Fibroblast of pulmonary artery (primary cell): ENCODE measurements at places on chromosomes 16 and 17.

DNA sequence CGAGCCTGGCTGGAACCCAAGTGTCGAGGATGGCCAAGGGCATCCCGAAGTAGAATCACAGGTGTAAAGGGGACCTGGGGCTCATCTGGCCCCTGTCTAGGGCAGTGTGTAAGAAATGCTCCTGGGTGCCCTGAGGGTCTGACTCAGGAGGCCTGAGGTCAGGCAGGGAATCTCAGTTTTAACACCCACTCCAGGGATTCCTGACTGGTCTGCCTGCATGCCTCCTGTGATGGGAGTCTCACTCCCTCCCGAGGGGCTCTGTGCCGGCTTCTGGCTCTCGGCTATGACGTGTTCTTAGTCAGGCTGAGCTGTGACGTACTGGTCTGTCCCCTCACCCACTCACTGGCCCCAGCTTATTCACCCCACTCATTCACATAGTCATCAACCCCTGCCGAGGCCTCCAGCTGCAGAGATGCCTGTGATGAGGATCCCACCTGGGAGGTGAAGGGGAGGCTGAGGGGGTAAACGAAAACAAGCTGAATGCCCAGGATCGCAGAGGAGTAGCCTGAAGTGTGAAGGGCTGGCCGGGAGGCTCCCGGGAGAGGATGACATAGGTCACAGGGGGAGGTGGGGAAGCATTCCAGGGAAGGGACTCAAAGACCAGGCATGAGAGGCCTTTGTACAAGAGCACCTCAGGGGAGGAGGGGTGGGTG, 23.8 kb downstream of the FAM83G start:
- DNase-seq: peak; percentile 14

DNA sequence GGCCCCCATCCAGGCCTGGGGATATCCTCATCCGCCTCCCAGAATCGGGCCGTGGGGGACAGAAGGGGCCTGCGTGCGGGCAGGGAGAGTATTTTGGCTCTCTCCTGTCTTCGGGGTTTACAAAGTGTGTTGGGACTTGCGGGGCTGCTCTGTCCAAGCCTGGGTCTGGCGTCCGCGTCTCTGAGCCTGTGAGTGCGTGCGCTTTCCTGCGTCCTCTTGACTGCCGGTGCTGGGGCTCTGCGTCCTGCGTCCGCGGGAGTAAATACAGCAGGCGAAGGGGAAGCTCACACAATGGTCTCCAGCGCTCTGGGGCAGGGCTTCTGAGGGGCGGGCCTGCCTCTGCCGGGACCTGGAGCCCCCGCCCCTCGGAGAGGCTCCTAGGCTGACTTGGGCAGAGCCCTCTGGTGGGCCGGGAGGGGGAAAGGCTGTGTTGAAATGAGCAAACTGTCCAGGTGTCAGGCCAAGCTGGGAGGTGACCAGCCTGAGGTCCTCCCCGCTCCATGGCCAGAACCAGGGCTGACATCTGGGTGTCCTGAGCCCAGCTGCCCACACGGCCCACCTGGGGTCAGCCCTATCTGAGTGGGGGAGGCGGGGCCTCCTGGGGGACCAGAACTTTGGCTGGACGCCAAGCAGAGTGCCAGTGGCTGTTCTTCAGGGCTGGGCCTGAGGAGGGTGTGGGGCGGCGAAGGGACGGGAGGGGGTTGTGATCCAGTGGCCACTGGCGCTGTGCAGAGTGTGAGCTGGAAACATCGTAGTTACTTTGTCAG, 233.6 kb downstream of the SEC14L1 start:
- peak; percentile 92 for DNase-seq

DNA sequence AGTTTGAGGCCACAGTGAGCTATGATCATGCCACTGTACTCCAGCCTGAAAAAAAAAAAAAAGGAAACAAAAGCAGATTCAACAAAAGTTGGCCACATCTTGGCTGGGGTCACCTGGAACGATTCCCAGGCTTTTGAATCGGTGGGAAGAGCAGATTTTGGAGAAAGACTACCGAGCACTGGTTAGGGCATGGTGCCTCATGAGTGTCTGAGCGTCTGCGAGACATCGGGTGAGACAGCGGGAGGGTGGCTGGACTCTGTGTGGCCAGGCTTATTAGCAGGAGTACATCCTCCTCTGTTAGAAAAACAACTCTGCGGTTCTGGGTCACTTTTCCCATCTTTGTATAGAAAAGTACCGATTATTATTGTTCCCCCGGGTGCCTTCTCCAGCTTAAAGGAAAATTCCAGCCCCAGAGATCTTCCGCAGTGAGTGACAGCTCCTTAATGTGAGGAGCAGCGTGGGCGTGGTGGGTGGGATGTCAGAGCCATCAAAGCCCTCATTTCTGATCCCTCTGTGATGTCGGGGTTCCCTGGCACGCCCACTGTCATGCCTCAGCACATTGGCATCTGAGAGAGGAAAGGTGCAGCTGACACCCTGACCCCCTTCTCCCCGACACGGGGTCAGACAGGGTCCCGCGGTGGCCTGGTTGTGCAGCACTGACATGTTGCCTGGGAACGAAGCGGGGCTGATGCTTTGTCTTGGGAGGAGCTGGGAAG, 6.9 kb downstream of the RGS9 start:
- no peak for DNase-seq

DNA sequence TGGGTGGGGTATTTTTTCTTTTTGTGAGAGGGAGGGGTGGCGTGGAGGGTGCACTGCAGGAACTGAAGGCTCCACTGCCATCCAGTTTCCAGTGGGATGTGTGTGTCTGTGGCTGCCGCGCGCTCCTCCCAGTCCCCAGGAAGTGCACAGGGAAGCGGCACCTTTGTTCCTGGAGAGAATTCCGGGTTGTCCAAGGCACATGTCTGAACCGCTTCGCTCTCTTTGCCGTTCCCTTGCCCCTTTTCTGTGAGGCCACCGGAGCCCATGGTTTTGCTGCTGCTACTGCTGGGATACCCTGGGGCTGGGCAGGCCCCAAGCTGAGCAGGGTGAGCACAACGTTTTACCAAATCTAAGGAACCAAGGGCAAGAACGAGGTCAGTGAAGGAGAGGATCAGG, 19.5 kb downstream of the ACSF3 start:
- DNase-seq: no peak

DNA sequence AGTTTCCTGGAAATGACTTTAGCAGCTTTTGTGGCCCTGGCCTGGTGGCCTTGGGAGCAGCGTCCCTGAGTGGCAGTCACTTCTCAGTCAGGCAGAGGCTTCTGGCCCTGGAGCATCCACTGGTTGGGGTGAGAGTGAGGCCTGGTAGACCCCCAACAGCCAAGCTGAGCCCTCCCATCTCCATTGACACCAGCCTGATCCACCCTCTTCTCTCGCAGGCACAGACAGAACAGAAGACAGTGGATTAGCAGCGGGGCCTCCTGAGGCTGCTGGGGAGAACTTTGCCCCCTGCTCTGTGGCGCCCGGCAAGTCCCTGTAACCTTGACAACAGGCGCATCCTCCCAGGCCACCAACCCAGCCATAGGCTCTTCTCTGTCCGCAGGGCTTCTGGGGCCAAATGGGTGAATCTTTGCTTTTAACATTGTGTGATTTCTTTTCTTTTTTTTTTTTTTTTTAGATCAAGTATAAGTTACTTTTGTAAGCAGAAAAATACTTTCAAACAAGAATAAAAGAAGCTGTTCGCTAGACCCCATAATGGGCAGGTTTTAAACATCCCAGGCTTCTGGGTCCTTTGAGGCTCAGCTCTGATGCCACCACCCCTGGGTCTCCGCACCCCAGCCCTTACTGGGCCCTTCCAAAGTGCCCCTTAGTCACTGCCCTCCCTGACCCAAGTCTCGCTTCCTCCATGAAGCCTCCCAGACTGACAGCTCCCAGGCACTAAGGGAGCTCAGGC, 12.7 kb upstream of the FLYWCH1 start:
- no peak for DNase-seq

DNA sequence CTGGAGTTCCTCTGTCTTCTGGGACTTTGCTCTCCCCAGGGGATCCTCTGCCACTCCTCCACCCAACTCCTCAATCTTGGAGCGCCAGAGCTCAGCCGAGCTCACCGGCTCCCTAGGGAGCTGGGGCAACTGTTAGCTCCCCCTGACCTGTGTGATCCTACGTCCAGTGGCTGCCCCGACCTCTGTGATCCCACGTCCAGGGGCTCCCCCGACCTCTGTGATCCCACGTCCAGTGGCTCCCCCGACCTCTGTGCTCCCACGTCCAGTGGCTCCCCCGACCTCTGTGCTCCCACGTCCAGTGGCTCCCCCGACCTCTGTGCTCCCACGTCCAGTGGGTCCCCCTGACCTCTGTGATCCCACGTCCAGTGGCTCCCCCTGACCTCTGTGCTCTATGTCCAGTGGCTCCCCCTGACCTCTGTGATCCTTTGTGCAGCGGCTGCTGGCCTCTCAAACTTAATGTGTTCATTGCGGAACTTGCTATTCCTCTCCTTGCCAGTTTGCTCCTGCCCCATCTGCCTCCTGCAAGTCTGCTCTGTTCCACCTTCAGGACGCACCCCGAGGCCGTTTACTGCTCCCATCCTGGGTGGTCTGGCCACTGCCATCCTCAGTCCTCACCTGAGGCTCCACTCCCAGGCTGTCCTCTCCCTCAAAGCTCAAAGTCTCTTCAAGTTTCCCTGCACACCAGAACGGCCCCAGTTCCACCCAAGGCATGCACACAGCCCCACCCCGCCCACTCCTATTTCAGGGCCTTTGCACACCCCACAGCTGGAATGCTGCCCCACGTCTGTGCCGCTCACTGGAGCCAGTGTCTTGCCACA, 2.8 kb downstream of the VPS9D1 start:
- DNase-seq: no peak

- DNase-seq: no peak
Observed at GRCh38 chr16:69935278-69935711, 15.8 kb upstream of the CLEC18A start.

DNA sequence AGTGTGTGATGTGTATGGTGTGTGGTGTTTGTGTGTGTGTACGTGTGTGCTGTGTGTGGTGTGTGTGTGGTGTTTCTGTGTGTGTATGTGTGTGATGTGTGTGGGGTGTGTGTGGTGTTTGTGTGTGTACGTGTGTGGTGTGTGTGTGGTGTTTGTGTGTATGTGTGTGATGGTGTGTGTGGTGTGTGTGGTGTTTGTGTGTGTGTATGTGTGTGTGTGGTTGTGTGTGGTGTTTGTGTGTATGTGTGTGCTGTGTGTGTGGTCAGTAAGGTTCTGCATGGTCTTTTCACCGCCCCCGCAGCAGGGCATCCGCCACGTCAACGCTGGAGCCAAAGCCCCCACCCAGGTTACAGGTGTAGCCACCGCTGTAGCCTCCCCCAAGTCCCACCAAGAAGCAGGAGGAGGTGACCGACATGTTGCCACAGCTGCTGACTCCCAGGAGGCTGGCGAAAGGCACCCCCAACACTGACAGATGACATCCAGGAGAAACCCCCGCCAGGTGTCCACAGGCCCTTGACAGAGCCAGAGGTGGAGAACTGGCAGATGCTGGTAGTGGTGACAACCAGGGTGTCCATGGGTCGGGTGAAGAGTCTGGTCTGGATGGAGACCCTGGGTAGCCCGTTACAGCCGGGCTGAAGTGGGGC, 9.3 kb upstream of the KRT17 start:
- DNase-seq: no peak

GRCh38 chr16:22423716-22424115, 49.3 kb upstream of the CDR2 start:
- no peak for DNase-seq

DNA sequence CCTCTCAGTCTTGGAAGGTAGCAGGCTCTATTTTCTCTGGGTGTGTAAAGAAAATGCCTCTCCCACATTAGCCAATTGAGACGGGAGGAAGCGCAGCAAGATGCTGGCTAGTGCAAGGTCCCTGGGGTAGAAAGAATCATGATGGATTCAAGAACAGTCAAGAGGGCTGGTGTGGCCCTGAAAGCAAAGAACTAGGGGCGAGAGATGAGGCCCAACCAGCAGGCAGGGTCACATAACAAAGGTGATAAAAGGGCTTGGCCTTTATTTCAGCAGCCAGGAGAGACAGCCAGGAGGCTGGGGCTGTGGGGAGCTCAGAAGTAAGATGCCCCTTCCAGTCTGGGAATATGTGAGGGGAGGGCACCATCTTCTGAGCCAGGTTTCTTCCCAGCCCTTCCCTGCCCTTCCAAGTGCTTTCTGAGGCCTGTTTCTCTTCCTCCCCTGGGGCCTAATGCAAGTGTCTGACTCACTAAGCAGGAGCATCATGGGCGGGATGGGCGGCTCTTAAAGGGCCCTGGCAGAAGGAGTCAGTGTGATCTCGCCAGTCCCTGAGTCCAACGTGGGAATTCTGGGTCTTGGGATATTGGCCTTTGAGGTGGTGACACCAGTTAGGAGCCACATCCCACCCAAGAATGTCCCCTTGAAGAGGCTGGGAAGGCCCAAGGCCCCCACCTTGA, 3.9 kb upstream of the NLRC5 start:
- peak; percentile 85 for DNase-seq

DNA sequence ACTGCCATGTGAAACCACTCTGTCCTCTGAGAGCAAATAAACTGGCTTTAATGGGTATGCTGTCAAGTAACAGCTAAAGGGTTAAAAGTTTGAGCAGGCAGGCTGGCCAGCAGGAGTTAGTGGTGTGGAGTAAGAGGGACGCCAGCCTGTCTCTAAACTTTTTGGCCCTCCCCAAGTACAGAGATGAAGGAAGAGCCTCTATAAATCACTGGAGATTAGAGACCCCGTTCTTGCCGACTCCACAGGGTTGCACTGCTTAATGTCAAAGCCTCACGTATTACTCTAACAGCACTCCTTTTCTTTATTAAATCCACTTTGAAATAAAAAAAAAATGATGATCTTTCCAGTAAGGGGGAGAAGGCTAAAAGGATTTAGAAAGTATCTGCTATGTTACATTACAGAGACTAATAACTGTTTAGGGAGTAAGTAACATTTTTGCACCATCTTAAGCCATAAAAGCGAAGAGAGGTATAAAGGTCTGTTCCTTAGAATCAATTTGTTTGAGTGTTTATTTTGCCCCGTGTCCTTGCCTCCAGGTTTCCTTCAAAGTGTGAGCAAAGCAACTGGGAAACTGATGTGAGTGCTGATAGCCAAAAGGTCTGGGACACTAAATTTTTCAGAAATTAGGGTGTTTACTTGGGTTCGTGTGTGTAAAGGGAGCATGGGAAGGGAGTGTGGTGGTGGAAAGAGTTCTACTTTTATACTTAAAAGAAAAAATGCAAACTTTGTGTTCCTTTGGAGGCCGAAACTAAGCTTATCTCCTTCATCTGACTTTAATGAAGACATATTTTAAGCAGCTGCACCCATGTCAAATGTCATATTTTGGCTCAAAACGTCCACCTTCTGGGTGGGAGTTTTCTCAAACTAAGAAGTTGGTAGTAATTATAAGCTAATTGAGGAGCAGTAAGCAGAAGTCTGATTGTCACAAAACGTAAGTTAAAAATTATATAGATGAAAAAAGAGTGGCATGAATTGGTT, 109.9 kb upstream of the TBX2 start:
- no peak for DNase-seq

GRCh38 chr17:77129568-77130301, 11.0 kb upstream of the SEC14L1 start:
- no peak for DNase-seq

- no peak for DNase-seq
Observed at GRCh38 chr16:85879975-85880831, 18.8 kb upstream of the IRF8 start.
